ENCODE measurements at places on chromosomes 12 and 14.

GRCh38 chr12:11743423-11744409 is 94.2 kb downstream of the ETV6 start:
- no peak for DNase-seq

- no peak for DNase-seq
Observed at GRCh38 chr14:29892327-29892726, 35.3 kb downstream of the PRKD1 start.

- DNase-seq, result no peak
Observed at GRCh38 chr12:182381-182892, 31.5 kb downstream of the SLC6A12 start.

GRCh38 chr14:101836135-101836534 is 74.6 kb downstream of the PPP2R5C start:
- no peak for DNase-seq

GRCh38 chr14:27123162-27123561 is 525.3 kb upstream of the NOVA1 start:
- no peak for DNase-seq

DNA sequence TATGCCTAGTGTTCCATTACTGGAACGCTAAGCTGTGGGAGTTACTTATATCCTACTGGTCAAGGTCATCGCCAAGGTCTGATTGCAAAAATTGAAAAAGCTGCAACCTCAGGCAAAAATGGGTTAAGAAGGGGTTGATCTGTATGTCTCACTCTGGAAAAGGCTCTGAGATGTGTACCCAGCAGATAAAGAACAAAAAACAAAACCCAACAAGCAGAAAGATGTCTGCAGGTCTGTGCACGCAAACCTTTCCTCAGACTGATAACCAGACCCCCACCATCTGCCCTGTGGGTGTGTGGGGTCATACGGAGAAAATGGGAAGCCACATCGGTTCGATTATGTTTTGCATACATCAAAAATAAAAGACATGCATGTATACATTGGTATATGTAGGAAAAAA is 56.4 kb downstream of the TESC start:
- DNase-seq, result no peak

DNA sequence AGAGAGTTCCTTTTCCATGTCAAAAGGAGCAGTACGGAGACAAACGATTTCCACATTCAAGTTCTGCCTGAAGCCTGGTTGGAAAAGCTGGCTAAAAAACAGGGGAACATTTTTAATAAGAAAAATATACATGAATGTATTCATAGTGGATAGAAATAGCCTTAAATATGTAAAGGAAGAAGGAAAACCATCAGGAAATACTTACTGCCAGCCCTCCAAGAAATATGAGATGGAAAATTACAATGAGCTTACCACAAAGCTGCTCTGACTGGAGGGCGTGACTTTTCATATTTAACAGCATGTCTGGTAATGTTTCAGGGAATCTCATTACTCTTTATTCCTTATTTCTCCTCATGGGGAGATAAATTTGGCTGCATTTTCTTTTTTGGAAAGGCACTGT is 75.9 kb upstream of the ZDHHC17 start:
- no peak for DNase-seq

GRCh38 chr12:98424726-98425401 is 90.5 kb upstream of the TMPO start:
- DNase-seq, result peak; percentile 82

DNA sequence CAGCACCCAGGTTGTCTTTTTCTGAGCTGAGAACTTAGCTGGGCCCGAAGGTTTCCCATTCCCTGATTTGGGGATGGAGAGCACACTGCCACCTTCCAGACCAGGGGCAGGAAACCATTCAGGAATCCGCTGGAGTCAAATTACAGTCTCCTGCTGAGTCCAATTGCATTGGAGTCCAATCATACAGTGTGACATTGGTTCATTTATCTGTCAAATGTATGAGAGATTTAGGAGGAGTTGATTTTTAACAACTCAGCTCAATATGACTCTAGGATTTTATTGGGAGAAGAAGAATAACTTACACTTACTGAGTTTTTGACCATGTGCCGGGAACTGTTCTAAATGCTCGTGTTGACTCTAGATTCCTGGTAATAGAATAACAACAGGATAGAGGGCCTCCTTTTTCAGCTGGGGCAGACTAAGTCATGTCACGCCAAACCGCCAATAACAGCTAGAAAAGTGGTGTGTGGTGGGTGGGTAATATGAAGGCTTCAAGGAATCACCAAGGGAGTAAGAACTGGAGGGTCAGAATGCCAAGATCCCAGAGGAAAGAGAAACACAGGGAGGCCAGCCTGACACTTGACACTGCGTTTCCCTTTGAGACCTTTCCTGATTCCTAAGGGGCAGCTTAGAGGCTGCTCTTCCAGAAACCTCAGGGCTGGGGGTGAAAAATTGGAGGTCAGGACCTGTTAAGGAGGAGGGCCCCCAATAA is 11.5 kb downstream of the SYNDIG1L start:
- DNase-seq, result no peak

DNA sequence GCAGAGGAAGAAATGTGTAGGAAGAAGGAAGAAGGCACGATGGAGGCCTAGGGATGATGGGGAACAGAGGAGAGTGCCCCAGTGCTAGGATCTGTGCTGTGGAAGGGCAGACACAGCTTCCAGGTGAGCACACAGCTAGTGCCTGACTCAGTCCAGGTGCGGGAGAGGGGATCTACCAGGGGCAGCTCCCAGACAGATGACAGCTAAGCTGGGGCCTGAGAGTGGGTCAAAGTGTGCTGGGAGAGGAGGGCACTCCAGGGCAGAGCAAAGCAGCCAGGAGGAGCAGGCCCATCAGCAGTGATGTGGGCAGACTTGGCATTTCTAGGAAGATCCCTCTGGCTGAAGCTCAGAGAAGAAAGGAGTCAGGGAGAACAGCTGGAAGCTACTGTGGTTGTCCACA is 36.7 kb downstream of the LRTM2 start:
- DNase-seq, result no peak

GRCh38 chr12:54417712-54418440 is 1.2 kb downstream of the ITGA5 start:
- DNase-seq, result no peak

DNA sequence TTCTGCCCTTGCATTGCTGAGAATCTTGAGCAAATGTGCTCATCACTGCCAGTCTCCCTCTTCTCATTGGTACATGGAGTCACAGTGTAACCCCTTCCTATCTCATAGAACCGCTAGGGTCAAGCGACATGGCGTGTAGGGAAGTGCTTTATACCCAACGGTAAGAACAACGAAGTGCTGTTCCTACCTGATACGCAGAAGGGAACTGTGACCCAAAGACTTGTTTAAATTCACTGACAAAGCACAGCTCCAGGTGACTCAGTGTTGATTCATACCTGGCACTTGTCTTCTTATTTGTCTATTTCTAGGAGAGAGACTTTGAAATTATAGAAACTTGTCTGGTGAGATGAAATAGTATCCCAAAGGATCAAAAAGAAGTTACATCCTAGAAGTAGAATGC is 53.7 kb downstream of the FBXL14 start:
- DNase-seq, result no peak

- DNase-seq, result no peak
Observed at GRCh38 chr12:122459211-122459610, 36.7 kb upstream of the CLIP1 start.

GRCh38 chr12:20011200-20011599 is 357.1 kb upstream of the PDE3A start:
- DNase-seq, result peak; percentile 17

DNA sequence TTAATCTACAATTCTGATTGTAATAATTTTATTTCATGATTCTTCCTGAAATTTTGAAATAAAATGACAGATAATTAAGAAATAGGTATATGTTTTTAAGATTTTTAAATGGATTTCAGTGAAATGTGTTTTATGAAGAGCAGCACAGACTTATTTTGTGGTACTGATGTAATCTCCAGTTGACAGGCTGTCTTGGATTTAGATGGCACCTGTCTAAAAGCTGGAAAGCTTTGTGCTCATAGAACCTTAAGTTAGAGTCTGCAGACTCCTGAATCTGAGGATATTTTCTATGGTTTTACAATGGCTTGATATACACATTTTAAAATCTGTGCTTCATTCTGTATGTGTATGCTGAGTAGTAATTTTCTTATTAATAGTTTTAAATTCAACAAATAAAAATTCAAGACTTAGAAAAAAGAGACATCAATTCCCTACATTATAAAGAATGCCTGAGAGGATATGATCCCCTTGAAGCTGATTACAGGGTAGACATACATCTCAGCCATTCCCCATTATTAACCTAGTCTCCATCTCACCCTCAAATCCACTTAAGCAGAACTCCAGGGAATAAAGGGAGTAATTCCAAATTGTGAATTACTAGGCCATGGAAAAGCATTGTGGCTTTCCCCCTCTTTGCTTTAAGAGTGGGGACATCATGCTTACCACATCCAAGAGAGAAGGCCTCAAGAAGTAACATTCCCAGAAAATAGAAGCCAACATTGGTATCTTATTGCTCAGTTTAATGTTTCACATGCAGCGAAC is 33.7 kb upstream of the ACSS3 start:
- DNase-seq, result no peak

DNA sequence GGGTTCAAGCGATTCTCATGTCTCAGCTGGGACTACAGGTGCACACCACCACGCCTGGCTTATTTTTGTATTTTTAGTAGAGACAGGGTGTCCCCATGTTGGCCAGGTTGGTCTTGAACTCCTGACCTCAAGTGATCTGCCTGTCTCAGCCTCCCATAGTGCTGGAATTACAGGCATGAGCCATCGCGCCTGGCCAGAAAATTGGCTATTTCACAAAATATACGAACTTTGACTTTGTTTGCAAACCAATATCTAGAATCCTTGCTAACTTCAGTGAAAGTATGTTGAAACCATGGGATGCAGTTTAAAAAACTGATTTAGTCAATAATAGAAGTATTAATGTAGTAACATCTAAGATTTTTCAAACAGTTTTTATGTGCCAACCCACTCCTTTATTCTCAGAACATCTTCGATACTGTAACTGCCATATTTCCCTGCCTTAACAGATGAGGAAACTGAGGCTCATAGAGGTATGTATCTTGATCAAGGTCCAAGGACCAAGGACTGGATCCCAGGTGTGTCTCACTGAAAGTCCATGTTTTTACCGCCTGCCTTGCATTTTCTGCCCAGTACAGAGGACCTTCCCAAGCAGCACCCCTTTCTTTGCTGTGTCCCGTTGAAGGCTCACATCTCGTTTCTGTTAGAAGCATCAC is 54.5 kb downstream of the SMOC1 start:
- DNase-seq, result no peak

GRCh38 chr14:98999901-99000300 is 272.1 kb downstream of the BCL11B start:
- DNase-seq, result no peak

GRCh38 chr12:89497467-89497866 is 27.1 kb downstream of the GALNT4 start:
- DNase-seq, result no peak

GRCh38 chr12:7995266-7995963 is 37.1 kb upstream of the FOXJ2 start:
- DNase-seq, result no peak

DNA sequence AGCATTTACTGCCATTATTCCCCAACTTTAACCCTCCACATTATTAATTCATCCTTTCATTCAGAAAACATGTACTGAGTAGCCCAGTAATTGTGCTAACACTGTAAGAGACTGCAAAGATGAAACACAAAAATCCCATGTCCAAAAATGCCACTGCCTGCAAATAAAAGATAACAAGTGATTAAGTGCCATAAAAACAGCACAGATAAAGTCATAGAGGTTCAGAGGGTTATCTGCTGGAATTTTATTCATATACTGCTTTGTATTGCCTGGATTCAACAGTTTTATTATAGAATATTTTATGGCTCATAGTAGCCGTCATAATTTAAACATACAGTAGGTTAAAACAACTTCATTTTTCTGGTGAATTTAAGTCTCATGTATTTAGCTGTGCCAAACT is 177.9 kb downstream of the KICS2 start:
- no peak for DNase-seq

DNA sequence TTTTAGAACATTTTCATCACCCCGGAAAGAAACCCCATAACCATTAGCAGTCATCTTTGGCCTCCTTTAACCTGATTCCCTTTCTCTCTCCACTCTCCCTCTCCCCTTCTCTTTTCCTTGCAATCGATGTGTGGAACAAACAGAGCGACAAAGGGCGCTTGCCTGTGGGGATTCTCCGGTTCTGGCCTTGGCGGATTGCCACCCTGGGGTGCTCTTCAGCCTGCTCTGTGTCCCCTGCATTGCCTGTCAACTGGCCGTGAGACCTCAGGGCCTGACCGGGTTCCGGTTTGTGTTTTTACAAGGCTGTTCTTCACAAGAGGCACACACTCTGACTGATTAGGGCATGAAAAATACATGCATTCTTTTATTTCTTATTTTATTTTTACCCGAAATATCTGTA is 27.8 kb downstream of the LRTM2 start:
- DNase-seq, result no peak

DNA sequence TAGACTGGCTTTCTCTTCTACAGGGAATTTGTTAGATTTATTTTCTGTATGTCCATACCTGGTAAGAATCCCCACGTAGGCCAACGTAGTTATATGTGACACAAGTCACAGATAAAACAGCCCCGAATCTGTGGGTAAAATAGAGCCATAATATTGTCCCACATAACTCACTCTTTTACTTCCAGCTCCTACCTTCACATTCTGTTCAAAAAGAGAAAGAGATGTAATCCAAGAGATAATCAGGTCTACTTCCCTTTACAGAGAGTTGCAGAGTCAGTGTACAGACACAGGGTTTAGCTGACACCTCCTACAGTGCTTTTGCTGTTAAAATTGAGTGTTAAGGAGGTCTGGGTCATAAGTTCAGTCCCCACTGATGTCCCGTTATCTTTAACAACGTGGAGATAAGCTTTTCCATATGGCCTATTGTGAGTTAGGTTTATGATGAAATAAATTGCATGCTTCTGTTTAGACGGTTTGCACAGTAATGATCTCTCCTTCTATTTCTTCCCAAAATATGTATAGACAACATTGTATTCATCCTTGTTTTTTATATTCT is 446.5 kb downstream of the ADAMTS20 start:
- DNase-seq, result no peak

GRCh38 chr12:60165781-60166180 is 570.0 kb downstream of the SLC16A7 start:
- DNase-seq, result no peak

DNA sequence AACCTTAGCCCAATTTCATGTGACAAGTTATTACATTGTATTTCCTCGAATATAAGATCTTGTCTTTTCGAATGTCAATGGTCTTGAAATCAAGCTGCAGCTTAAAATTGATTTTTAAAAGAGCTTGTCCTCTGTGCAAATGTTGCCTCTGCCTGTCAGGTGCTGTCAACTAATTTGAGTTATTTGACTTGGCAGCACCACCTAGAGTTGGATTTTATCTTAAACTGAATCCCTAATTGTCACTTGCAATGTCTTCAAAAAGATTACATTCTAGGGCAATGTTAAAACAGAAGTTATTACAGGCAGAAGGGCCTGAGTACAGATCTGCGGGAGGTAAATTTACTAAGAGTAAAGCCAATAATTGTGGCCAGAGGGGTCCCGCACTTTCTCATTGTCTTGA is 26.2 kb upstream of the TUNAR start:
- DNase-seq, result no peak

GRCh38 chr12:94663702-94664101 is 13.3 kb upstream of the TMCC3 start:
- DNase-seq, result no peak

Data from pulmonary artery endothelial cell (primary cell).